ENCODE measurements at places on chromosomes 2 and 18.

- DNase-seq = no peak
These were observed 47.0 kb upstream of the RALBP1 start for GRCh38 chr18:9428301-9428706.

GRCh38 chr2:8806885-8807704 is 30.3 kb downstream of the KIDINS220 start:
- DNase-seq = no peak

DNA sequence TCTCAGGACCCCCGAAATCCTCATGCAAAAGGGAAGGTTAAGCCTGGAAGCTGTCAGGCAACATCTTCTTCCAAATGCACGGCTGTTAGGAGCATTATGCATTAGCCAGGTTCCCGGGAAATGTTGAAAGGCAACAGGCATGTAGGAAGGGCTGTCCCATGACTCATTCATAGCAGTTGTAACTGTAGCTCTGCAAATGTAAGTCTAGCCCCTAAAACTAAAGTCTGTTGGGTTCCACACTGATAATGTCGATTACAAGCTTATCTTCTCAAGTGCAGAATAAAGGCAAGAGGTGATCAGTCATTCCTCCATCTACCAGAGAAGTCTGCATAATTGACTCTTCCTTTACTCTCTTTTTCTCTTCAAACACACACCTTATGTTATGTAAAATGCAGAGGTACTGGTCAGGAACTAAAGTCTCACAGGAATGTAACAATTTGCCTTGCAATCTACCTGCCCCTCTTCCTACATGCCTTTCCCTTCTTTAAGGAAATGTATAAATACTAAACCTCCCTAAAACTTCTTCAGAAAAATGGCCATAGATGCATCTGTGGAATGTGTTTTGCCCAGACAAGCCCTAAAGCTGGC is 99.8 kb downstream of the AKAIN1 start:
- no peak for DNase-seq

DNA sequence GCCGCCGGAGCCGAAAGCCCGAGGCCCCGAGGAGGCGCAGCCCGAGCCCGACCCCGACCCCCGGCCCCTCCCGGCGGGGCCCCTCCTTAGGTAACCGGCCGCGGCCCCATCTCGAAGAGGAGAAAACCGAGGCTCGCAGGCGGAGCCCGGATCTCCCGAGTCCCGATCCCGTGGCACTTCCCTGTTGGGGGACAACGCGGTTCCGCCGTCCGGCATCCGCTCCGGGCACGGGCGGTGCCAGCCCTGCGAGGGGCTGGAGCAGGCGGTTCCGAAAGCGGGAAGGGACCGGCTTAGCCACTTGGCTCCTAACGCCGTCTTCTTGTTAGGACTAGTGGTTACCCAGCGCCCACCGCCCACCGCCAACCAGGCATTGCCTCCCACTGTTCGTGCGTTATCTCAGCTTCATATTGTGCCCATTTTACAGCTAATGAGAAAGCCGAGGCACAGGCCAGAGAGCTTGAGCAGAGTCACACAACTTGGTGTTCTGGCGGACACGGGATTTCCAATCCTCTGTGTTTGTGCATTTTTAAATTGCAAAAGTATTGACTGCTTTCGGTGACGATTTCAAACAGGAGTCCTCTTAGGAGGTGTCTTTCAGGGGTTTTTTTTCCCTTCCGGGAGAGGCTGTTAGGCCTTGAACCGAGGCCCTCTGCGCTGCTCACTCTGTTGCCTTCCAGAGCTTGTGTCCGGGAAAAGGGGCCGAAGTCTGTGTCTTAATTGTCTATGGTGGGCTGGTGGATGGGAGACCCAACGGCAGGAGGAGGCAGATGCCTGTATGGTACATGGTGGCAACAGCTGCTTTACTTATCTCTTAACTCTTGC is 562 bp downstream of the CENPA start:
- DNase-seq = peak; percentile 72

DNA sequence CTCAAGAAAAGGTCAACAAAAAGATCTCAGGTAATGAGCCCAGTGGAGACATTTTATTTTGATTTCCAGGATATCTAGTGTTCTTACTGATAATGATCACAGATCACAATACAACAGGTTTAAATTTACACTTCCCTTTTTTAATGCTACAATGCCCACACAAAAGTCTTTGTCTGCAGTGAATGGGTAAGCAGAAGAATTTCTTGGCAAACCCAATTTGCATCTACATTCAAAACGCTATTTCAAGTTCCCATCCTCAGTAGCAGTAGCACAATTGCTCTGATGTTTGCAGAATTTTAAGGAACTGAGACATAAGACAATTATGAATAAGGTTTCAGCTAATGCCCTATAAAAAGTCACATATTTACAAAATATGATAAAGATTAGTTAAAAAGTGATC is 929.4 kb upstream of the PIK3C3 start:
- DNase-seq = peak; percentile 83

DNA sequence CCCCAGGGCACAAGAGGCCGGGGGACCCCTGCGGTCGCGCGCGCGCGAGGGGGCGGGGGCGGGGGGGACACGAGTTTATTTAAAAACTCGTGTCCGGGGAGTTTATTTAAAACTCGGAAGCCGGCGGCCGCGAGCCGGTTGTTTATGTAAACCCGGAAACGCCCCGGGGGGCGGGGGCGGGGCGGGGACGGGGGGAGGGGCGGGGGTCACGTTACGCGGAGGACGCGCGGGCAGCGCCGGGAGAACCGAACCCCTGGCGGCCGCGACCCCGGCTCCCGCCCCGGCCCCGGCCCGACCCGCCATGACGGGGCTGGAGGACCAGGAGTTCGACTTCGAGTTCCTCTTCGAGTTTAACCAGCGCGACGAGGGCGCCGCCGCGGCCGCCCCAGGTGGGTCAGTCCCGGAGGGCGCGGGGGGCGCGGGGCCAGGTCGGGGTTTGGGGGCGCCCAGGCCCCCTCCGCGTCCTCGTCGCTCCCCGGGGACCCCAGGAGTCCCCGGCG is 4.4 kb downstream of the NFATC1 start:
- DNase-seq = peak; percentile 88

DNA sequence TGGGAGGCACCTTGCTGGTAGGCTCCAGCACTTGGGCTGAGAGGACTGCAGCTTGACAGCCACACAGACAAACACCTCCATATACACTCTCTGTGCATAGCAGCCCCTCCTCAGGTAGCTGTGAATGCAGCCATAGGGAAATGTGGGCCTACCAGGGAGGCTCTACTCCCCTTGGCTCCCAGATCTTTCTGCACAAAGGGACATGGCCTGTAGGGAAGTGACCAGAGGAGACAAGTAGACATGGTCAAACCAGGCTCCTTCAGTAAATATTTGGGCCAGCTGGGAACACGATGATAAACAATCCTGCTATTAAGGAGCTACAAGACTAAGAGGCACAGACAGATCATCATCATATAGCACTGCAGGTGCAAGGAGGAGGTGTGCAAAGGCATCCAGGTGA is 35.9 kb upstream of the PDCL3 start:
- no peak for DNase-seq

DNA sequence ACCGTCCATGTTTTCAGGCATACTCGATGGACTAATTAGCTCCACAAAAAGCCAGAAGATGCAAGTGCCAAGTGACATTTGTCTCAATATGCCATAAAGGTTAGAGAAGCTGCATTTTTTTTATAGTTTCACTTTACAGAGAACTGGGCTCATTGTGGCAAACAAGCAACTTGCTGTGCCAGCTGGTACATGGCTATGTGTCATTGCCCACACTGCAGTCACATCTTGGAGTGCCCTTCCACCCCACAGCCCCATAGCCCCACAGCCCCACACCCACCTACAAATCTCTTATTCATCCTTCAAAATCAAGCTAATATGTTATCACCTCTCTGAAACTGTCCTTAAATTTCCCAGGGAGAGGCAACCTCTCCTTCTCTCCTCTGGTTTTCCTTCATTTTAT is 451.9 kb downstream of the ARHGAP15 start:
- no peak for DNase-seq

DNA sequence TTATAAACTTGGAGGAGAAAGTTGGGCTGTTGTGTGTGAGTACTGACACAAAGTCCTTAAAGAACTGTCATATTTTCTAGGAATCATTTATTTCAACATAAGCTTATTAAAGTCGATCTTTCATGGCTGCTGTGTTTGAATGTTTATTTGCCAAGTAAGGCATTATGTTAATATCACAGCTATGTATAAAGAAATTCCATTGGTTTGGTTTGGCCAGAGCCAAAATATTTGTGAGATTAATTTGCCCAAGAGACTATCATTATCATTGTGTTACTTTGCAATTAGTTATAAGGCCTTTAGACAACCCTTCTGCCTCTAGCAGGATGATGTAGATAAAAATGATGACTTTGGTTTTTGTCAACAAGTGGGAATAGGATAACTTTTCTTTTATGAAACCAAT is 240.6 kb upstream of the NT5C1B start:
- no peak for DNase-seq

GRCh38 chr18:72999971-73000607 is 132.3 kb upstream of the NETO1 start:
- no peak for DNase-seq

- no peak for DNase-seq
These were observed 20.7 kb downstream of the DTNA start for GRCh38 chr18:34730774-34731173.

GRCh38 chr2:165573534-165574461 is 104.3 kb downstream of the CSRNP3 start:
- peak; percentile 92 for DNase-seq

DNA sequence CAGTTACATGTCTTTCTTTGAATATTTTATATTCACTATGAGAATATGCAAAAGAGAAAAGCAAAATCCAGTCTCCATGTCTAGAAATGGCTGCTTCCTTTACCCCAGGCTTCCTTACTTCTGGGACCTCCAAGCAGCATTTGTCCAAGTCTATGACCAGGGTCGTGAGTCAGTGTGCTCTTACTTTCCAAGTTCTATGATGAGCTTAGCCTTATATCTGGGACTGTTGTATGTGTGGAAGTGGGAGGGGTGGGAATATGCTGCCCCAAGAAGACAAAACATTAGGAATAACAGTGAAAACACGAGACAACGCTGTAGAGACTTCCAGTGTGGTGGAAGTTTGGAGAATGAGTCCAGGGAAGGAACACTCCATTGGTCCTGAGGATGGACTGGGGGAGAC is 21.2 kb upstream of the CHRNA1 start:
- no peak for DNase-seq

DNA sequence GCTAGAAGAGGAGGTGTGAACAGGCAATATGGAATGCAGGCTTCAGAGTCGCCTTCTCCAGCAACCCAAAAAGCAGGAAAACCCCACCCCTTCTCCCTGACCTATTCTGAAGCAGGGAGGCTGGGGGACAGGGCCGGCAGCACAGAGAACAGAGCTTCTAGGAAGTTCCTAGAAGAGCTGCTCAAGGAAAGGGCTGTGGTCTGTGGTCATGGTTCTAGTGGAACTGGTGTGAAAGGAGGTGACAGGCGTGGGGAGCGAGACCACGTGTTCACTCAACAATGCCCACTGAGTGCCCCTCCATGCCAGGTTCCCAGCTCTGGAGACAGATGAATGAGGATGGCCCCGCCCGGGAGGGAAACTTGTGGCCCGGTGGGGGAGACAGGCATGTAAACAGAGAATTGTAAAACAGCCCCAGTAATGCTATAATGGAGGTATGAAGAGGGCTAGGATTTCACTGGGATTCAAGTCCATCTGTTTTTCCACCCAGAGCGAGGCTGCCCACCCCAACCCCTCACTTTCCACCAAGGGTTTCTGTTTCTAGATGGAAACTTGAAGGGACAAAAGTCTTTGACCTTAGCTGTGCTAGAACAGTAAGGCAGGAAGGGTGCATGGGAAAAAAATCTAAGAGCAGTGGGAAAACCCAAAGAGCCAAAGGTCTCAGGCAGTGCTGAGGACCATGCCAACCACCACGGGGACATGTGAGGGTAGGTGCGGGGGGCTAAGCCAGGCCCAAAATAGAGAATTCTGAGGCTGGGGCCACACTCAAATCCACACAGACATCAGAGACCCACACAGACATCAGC is 71.8 kb downstream of the TNS1 start:
- no peak for DNase-seq

All from Karpas-422 (cell line).